Activated T-cell treated with anti-CD3 and anti-CD28 coated beads, Interleukin-2, amount 50 U/mL, for 48 hours (primary cell): ENCODE measurements at places on chromosomes 3 and 15.
A peak's percentile ranks its signal among the peaks of the same experiment; 100 is the strongest.

DNA sequence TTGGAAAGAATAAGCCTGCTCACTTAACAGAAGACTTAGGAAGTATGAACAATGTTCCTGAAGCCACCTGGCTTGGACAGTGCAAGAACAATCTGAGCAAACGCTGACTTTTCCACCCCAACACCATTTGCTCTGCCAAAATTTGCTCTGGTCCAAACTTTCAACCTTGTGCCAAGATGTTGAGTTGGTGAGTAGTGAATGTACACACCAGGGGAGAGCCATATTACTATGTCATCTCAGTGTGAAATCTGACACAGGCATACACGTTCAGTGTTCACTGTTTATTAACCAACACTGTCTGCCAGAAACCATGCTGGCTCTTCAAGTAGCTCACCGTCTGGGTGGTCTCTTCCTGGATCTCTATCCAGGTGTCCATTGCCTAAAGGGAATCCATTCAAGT, 152.9 kb upstream of the LPP start:
- no peak for DNase-seq

DNA sequence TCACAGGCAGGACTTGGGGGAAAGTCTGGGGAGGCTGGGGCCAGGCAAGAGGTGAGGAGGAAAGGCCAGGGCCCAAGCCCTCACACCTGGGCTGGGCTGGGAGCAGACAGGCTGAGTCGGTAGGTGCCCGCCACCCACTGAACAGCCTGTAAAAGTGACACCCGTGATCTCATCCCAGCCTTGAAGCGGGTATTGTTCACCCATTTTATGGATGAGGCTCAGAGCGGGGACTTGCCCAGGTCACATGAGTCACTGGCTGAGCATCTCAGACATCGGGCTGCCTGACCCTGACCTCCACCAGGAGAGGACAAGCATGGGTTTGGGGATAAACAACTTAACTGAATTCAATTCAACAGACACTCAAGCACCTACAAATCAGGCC, 52.0 kb upstream of the CTSH start:
- DNase-seq = no peak

GRCh38 chr3:40103829-40104228, 205.7 kb upstream of the EIF1B start:
- no peak for DNase-seq

DNA sequence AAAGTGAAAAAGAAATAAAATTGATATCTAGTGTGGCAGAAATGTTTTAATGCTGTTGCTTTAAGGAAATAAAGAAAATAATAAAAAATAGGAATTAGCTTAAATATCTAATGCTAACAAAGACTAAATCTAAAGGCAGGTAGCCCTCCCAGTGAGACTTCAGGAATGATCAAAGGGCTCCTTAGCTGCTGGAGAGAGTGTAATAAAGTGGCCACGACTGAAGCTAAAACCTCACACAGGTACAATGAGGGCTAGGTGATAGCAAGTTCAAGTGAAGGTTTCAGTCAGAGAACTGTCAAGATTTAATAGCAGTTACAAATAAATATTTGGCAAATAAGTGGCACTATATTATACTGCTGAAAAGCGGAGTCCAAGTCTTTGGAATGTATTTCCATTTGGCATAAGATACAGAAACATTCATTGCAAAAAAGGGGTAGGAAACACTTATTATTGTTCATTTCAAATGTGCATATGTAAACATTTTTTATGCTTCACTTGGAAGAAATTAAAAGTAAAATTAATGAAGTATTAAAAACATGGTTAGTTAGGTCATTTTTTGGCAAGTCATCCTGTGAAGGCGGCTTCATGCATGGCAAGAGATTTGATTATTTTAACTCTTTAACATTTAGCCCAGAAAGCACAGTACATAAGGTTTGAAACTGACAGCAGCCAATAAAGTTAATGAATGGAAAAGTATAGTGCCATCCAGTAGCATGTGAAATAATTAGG, 168.2 kb downstream of the ECT2 start:
- no peak for DNase-seq

- no peak for DNase-seq
These were observed 266.1 kb downstream of the ADAMTSL3 start for GRCh38 chr15:83919978-83920510.

- no peak for DNase-seq
These were observed 9.6 kb downstream of the LRRK1 start for GRCh38 chr15:100928632-100929280.

- DNase-seq = peak; percentile 19
These were observed 36.1 kb downstream of the BNC1 start for GRCh38 chr15:83248151-83249029.

DNA sequence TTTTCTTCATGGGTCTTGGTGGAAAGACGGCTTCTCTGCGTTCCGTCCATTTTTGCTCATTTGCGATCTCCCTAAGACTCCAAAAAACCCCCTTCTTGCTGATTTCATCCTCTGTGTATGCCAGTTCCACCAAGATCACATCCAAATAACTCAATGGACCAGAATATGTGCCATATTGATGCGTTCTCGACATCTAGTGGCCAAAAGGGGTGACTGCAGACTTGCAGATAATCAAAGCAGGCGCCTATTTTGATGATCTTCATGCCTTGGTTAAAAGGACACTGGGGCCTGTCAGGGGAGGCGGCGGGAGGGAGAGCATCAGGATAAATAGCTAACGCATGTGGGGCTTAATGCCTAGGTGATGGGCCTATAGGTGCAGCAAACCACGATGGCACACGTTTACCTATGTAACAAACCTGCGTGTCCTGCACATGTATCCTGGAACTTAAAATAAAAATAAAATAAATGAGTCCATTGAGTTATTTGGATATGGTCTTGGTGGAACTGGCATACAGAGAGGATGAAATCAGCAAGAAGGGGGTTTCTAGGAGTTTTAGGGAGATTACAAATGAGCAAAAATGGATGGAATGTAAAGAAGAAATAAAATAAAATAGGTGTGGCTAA, 104.2 kb upstream of the RAD18 start:
- peak; percentile 43 for DNase-seq

GRCh38 chr3:58621086-58621830, 44.1 kb upstream of the FAM107A start:
- DNase-seq = no peak
